B cell (primary cell): ENCODE measurements at places on chromosomes 16 and 17. TPM values are rescaled to one million over a fixed set of nuclear protein-coding genes. Genes with fewer than 3 reads are reported as not detected.

The FOXJ1 gene
- 0.12 and 0.20 TPM in 2 replicates for total RNA-seq

The PGP gene
- total RNA-seq = 15.1 and 16.5 TPM in 2 replicates

The ASGR2 gene
- not detected in 2 replicates for total RNA-seq

The ZACN gene
- 0.37 and 0.53 TPM in 2 replicates for total RNA-seq

The SLC6A4 gene
- total RNA-seq = not detected in 2 replicates

DNA sequence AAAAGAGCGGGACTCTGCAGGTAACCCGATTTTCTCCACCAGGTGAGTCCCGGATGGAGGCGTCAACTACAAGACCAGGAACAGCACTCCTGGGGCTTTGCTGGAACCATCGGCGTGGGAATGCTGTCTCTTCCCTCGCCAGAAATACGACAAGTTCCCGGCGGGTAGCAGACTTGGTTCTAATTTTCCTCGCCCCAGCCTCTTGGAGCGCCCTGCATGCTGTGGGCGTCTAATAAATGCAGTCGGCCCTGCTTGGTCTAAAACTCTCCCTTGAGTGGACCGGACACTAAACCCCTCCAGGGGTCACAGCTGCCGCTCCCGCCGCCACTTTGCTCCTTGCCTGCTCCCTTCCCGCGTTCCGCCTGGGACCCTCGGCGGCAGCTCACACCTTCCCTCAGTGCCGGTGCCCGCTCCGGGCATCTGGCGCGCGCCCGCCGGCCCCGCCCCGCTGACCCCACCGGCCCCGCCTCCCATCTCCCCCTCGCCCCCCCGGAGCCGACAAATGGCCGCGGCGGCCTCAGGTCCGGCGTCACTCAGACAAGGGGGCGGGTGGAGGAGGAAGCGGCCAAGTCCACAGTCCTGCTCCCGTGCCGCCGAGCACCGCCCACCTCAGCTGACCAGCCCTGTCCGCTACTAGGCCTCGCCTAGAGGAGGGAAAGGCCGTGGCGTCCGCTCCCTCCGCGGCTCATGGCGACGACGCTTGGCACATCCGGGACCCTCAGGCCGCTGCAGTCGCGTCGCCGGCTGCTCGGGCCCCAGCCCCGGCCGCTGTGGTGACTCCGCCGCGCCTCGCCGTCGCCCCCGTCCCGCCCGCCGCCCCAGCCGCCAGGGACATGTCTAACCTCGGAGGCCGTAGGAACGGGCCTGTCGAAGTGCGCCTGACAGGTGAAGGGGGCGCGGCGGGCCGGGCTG, 65.8 kb downstream of the KPNA2 start:
- peak overlapping the region; percentile 90 for H3K27ac ChIP-seq
- H3K27me3 ChIP-seq = no peaks in the 10 kb centered on the region
- peak; percentile 86 for DNase-seq

- H3K4me1 ChIP-seq = peaks cover 9% of the 10 kb centered on the region
- H3K27me3 ChIP-seq = no peaks in the 10 kb centered on the region
- H3K27ac ChIP-seq = no peak overlapping the region
Observed at GRCh38 chr16:31000671-31001382, 9.6 kb downstream of the STX1B start.

DNA sequence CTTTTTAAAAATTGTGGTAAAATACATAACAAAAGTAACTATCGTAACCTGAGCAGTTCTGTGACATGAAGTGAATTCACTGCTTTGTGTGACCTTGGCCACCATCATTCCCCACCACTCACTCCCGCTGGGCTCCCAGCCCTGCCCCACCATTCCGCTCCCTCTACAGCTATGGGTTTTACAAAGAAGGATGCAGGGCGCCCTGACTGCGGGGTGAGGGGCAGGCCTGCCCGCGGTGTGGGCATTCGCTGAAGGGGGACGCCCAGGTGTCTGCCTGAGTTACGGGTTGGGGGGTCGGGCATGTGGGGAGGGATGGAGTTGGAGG, at the start of gene CEMP1:
TSS of gene CEMP1 (minus strand) at position 38 of the 325 bp plus-strand sequence. CDS start 335 bp downstream, outside the sequence.
- DNase-seq = no peak
- H3K4me1 ChIP-seq = peaks cover 8% of the 10 kb centered on the region
- peak within 1 kb of the TSS; percentile 93 for H3K4me3 ChIP-seq
- no peaks in the 10 kb centered on the region for H3K27me3 ChIP-seq
- no peaks in the 10 kb centered on the region for H3K36me3 ChIP-seq

DNA sequence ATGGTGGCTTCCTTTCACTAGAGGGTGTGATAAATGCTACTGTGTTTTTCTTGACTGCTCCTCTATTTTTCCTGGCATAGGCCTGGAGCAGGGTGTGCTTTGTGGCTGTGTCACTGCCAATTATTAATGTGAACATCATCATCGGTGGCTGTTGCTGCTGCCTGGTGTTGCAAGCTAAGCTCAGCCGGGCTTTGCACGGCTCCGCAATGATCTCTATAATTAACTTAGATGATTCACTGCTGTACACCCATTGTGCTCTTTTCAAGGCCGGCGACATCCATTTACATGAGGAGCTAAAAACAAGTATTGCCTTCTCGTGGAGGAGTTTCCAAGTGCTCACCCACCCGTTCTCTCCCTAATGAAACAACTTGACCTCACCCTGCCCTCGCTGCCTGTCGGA, 160.1 kb upstream of the IRX3 start:
- H3K27ac ChIP-seq = no peak overlapping the region
- H3K4me3 ChIP-seq = no peak overlapping the region
- DNase-seq = no peak
- H3K27me3 ChIP-seq = no peaks in the 10 kb centered on the region

DNA sequence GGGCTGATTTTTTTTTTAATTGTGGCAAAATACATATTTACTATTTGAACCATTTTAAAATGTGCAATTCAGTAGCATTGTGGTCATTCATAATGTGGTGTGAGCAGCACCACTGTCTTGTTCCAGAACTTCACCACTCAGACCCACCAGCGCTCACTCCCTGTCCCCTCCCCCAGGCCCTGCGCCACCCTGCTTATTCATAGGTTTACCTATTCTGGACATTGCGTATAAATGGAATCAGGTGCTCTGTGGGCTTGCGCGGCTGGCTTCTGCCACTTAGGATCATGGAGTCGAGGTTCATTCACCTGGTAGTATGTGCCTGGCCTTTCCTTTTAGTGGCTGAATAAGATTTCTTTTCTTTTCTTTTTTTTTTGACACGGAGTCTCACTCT, 59.4 kb downstream of the NT5M start:
- H3K36me3 ChIP-seq = no peaks in the 10 kb centered on the region
- H3K27ac ChIP-seq = no peak overlapping the region
- H3K4me1 ChIP-seq = no peaks in the 10 kb centered on the region

- H3K4me3 ChIP-seq = no peak overlapping the region
- no peaks in the 10 kb centered on the region for H3K27me3 ChIP-seq
- H3K4me1 ChIP-seq = no peaks in the 10 kb centered on the region
- H3K36me3 ChIP-seq = no peaks in the 10 kb centered on the region
- no peak overlapping the region for H3K27ac ChIP-seq
- no peak for DNase-seq
Observed at GRCh38 chr16:60636117-60636516, 1400.1 kb downstream of the CDH8 start.

DNA sequence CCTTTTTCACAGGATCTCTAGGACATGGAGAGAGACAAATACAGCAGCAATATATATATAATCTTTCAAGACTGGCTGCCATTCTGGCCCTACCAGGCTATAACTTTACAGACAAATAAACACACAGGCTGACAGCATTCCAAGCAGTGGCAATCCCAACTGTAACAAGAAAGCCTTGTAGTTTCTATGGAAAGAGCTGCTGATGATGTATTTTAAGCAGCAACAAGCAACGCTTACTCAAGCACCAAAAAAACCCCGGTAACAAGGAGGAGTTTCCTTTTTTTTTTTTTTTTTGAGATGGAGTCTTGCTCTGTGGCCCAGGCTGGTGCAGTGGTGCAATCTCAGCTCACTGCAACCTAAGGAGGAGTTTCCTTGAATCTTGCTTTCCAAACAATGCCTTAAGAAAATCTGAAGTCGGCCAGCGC, 23.2 kb downstream of the LSM12 start:
- H3K4me1 ChIP-seq = no peaks in the 10 kb centered on the region
- DNase-seq = no peak
- no peaks in the 10 kb centered on the region for H3K27me3 ChIP-seq
- H3K36me3 ChIP-seq = peaks cover 3% of the 10 kb centered on the region

DNA sequence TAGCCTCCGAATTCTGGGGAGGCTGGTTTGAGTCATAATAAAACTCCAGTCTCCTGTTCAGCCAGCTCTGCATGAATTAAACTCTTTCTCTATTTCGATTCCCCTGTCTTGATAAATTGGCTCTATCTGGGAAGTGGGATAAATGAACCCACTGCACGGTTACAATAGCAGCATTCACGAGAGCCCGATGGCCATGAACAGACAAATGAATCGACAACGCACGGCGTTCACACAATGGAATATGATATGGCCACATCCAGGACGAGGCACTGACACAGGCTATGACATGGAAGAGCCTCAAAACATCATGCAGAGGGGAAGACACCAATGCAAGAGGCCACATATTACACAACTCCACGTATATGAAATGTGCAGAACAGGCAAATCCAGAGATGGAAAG, 5.6 kb upstream of the CARD14 start:
- H3K27me3 ChIP-seq = peaks cover 11% of the 10 kb centered on the region
- H3K27ac ChIP-seq = no peak overlapping the region
- H3K4me3 ChIP-seq = no peak overlapping the region
- H3K4me1 ChIP-seq = no peaks in the 10 kb centered on the region
- DNase-seq = no peak

DNA sequence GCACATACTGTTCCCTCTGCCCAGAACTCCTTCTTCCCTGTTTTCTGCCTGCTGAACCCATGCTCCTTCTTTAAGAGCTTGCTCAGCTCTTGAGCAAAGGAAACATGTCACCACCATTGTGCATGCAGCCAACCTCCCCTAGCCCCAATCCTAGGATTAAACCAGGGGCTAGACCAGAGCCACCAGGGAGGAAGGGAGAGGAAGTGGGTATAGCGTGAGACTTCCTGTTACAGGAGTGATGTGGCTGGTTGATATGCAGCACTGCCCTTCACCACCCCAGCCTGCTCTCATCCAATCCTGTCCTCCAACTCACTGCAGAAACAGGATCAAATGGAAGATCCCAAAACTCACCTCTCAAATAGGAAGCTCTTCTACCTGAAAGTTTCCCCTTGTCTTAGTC, 67.1 kb upstream of the CDH5 start:
- no peaks in the 10 kb centered on the region for H3K27me3 ChIP-seq
- no peak overlapping the region for H3K27ac ChIP-seq
- no peaks in the 10 kb centered on the region for H3K36me3 ChIP-seq
- no peak overlapping the region for H3K4me3 ChIP-seq

- H3K36me3 ChIP-seq = no peaks in the 10 kb centered on the region
- H3K27me3 ChIP-seq = no peaks in the 10 kb centered on the region
- no peaks in the 10 kb centered on the region for H3K4me1 ChIP-seq
- DNase-seq = no peak
Observed at GRCh38 chr17:61698244-61698643, 107.2 kb upstream of the NACA2 start.
